Caudate nucleus (tissue), 63 donors: ENCODE measurements at places on chromosomes 16 and 17.
A peak's percentile ranks its signal among the peaks of the same experiment; 100 is the strongest.

DNA sequence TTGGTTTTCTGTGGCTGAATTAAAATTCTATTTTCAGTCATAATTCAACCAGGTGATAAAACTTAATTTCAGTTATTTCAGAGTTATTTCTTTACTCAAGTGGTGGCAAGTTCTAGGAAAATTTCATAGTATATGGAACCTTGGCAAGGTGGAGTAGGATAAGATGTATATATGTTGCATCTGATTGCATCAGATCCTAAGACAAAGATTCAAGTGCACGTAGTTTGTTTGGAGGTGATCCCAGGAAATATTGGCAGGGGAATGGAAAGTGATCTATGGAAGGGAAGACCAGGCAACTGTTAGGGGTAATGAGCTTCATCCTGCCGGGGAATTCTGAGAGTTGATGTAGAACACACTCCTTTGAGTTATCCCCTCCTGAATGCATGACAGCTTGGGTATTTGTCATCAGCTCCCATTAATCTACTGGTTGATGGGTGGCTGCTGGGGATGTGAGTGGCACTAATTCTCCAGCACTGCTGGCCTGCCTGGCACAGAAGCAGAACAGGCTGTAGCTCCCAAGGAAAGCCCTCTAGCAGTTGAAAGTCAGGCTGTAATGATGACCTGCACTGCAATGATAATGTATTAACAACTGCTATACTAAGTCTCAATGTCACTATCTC, 52.2 kb upstream of the TOM1L1 start:
- no peak for DNase-seq

DNA sequence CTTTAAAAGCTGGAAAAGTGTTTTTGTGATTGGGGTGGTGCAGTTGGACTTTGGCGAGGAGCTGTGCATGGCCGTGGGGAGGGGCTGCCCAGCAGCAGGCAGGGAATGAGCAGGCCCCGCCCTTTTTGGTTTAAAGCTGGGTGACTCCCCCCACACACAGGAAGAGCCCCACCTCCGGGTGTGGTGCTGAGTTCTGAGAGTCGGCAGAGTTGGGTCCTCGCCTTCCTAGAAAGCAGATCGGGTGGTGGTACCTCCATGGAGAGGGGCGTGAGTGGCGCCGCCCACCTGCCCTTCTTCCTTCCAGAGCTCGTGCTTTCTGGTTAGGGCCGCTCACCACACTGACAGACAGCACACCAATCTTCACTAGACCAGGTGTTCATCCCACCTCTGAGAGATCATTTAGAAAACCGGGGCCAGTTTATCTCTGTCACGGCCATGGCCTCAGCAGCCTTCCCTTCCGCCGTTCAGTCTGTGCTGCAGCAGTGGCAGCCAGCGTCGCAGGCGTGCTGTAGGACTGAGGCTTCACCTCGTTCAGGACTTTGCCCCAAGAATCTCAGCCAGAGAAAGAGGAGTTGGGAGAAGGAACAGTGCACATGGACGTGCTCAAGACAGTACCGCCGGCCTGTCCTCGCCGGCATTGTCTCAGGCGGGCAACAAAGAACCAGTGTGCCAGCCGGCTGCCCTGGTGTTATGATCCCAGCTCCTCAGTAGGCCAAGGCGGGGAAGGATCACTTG, 144.0 kb upstream of the CHMP6 start:
- no peak for DNase-seq

DNA sequence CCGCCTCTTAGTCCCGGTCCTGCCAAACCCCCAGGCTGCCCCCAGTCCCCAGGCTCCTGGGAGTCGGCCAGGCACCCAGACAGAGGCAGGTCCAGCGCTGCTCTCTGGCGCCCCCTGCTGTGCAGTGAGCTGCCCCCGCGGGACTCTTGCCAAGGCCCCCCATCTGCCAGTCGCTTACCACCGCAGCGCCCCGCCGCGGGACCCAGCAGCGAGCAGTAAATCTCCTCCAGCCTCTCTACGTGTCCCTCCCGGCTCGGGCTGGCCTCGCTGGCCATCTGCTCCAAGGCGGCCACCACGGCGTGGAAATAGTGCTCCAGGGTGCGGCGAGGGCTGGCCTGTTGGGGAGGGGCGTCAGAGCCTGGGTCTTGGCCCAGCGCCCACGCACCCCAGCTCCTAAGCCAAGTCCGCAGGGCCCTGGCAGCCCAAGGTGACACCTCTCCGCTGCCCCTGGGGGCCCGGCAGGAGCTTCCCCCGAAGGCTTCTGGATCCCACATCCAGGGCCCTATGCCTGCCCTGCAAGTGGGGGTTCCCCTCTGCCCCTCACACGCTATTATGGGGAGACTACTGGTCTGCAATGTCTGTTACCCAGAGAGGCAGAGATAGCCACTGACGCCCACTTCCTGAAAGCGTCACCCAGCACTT, 33.7 kb upstream of the MFSD6L start:
- DNase-seq, result no peak

DNA sequence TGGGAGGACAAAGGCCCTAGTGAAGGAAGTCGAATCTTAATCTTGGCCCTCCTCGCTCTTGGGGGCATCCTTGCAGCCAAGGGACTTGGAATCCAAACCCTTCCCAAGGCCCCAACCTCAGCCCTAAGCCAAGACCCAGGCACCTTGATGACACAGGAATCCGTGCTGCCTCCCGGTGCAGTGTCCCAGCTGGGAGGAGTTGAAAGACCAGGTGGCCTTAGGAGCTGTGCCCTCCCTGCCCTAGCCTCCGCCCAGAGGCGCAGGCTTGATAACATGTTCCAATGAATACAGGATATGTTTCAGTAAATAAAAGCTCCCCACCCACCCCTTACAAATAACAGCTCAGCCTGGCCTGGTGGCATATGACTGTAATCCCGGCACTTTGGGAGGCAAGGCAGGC, at the start of gene CHST5:
TSS of gene CHST5 (minus strand) at position 208 of the 400 bp plus-strand sequence. CDS start 5,724 bp downstream, outside the sequence.
- DNase-seq, result no peak

GRCh38 chr16:28592979-28593553, 3.8 kb downstream of the SULT1A2 start:
- no peak for DNase-seq

DNA sequence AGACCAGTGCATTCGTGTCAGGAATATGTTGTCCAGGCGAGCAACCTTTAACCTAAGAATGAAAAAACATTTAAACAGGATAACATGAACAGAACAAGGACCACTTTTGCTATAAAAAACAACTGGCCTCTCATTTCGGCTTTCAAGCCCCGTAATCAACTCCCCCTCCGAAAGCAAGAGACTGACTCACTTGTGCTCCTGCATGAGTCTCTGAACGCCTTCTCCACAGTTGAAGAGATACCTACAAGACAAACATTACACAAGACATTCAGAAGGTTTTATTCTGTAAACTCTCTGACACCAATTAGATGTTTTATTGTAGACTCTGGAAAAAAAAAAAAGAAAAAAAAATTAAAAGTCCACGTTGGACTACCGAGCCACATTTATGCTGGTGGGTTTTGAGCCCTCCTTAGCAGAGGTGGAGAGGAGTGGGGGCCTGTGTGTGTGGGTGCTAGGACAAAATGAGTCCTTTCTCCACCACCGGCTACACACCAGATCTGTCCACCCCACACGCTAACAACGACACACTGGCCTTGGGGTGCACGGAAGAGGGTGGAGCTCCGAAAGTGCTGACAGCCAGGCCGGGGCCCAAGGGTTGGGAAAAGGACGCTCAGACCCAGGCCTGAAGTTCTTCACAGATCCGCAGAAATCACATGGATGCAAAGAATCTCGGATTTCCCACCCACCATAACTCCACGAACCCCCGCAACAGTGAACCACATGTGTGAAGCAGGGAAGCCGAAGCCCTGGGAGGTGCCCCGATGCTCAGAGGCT, 759 bp downstream of the ELAC2 start:
- no peak for DNase-seq

DNA sequence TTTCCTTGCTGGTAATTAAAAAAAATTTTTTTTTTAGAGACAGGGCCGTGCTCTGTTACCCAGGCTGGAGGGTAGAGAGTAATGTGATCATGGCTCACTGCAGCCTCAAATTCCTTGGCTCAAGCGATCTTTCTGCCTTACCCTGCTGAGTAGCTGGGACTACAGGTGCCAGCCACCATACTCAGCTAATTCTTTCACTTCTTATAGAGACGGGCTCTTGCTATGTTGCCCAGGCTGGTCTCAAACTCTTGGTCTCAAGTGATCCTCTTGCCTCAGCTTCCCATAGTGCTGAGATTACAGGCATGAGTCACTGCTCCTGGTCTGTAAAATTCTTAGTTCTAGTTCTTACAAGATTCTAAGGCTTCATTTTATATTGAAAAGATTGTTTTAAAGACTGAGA, 11.1 kb downstream of the SMIM36 start:
- DNase-seq, result no peak

- DNase-seq, result no peak
Observed at GRCh38 chr17:64687961-64688360, 25.9 kb upstream of the SMURF2 start.

DNA sequence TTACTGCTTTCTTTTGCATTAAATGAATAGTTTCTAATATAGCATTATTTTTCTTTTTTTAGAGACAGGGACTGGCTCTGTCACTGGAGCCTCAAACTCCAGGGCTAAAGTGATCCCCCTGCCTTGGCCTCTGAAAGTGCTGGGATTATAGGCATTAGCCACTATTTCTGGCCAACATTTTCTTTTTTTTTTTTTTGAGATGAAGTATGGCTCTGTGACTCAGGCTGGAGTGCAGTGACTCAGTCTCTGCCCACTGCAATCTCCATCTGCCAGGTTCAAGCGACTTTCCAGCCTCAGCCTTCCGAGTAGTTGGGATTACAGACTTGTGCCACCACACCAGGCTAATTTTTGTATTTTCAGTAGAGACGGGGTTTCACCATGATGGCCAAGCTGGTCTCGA, 2.0 kb upstream of the DUXB start:
- no peak for DNase-seq

DNA sequence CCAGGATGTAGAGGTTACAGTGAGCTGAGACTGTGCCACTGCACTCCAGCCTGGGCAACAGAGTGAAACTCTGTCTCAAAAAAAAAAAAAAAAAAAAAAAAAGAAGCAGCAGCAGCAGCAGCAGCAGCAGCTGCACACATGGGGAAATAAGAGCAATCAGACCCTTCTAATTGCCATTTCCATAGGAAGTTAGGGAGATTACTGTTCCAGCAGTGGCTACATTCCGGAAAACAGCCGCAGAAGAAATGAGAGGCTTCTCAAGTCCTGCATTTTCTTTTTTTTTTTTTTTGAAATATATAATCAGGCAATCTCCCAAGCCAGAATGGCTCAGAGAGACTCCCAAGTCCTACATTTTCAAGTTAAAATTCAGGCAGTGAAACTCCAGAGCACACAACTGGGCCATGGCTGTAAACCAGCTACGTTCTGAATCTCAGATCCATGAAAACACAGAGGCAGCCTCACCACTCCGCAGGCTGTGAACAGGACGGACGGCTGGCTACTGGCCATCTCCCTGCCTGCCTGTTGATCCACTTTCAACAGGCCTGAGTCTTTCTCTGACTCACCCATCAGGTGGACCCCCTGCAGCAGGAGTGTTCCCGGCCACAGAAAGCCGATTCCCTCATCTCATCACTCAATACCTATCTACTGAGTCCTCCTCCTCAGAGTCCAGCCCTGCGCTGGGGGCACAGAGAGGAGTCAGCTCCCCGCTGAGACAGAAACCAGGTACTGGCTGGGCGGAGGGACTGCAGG, 15.0 kb downstream of the TRPV1 start:
- peak; percentile 30 for DNase-seq

- DNase-seq, result no peak
Observed at GRCh38 chr17:32518646-32519227, 31.9 kb downstream of the CDK5R1 start.

DNA sequence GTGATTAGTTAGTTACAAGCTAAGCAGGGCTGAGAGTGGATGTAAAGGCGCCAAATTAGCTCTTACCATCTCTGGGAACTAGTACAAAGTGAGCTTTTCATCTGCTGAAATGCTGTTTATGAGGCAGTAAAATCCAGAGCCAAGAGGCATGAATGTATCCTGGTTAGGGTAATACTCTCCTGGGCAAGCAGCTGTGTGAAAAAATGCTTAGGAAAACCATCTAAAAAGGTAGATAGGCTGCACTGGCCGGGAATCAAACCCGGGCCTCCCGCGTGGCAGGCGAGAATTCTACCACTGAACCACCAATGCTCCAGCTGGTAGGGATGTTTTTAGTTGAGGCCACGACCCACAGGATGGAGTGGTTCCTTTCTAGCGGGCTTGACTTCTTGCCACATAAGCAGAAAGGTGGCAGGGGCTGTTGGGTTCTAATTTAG, 23.0 kb downstream of the VAC14 start:
- DNase-seq, result no peak

GRCh38 chr16:26995522-26995921, 71.2 kb upstream of the C16orf82 start:
- no peak for DNase-seq

DNA sequence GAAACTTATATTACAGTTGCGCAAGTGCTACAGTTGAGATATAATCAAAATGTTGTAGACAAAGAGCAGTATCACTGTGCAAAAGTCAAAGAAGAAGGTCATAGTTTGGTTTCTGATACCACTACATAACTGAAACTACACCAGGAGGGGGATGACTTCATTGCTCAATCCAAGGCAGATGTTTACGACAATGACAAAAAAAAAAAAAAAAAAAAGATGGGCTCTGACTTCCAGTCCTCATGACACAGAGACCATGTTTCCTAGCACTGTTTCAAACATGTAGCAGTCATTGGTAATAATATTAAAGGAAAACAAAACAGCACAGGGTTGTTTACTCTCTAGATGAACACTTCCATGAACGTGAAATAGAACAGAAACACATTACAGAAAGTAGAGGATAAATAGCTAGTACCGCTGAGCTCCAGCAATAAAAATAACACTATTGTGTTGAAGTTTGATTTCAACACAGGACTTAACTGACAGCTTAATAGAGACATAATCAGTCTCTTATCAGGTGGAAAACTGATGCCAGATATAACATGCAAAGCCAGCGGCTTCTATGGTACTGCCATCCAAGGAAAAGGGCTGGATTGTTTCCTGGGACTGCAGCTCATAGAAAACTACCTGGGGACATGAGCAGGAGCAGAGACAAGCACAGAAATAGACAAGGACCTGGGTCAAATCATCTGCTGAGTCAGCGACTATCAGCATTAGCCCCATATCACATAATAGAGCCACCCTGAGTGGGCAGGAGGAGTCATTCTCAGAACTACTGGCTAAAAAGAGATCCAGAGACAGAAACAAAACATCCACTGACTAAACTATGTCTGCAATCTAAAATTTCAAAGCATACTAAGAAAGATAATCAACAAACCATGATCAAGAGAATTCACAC, 463.6 kb upstream of the SOX9 start:
- DNase-seq, result no peak

DNA sequence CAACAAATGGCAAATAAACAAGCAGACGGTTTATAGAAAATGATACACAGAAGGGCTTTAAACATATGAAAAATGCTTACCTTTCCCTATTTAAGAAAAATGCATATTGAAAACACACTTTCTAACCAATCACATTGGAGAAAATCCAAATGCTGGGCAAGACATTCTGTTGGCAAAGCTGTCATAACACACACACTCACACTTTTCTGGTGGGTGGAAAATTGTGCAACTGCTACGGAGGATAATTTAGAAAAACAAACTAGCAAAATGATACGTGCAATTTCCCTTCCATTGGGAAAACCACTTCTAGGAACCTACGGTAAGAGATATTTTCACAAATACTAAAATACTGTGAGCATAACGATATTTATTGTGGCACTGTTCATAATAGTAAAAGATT, 9.8 kb upstream of the MYH3 start:
- DNase-seq, result no peak

GRCh38 chr17:7558544-7559319, at the start of gene TNFSF13:
TNFSF13 (plus strand) TSS chr17:7558750; CDS start chr17:7559040, 290 bp downstream.
- no peak for DNase-seq

- DNase-seq, result no peak
Observed at GRCh38 chr16:79634298-79634697, 33.8 kb upstream of the MAF start.
